ENCODE measurements at places on chromosomes 1 and 21.

DNA sequence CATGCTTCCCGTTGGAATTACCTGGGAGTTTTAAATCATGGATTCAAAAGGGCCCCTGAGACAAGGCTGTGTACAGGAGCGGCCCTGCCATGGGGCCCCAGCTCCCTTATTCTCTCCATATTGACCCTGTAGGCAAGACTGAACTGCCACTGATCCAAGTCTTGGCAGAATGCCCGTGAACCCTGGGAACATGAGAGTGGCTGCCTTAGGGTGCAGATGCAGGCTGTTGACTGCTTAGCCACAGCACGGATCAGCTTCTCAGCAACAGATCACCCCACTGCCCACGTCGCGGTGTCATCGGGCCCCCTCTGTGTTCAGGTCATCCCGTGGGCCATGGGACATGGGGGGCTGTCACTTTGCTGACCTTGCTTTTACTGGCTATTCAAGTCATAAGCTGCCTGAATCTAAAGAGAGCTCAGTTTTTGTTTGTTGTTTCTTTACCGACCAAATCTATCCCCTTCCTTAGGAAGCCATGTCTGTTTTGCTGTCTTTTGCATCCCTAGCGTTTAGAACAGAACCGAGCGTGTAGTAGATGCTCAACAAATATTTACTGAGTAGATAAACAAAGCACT lies 83.4 kb downstream of the MATN1 start:
- no peak for DNase-seq

DNA sequence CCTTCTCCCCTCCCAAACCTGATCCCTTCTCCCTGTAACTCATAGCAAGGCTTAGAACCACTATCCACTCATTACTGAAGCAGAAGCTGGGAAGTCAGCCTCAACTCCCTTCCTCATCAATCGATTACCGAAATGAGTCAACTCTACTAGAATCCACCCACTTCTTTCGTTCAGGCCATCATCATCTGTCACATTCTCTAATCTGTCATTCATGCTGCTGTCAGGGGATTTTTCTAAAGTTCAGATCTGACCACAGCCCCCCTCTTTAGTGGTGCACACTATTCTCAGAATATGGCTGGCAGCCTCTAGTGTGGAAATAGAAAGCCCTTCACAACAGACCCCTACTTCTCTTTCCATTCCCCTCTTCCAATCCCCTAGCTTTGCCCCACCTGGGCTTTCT lies 5.1 kb downstream of the NT5C1A start:
- DNase-seq, result no peak

GRCh38 chr21:33031152-33031911 lies 5.6 kb downstream of the OLIG2 start:
- no peak for DNase-seq

GRCh38 chr1:203340112-203340790 lies 10.7 kb downstream of the FMOD start:
- DNase-seq, result peak; percentile 47

DNA sequence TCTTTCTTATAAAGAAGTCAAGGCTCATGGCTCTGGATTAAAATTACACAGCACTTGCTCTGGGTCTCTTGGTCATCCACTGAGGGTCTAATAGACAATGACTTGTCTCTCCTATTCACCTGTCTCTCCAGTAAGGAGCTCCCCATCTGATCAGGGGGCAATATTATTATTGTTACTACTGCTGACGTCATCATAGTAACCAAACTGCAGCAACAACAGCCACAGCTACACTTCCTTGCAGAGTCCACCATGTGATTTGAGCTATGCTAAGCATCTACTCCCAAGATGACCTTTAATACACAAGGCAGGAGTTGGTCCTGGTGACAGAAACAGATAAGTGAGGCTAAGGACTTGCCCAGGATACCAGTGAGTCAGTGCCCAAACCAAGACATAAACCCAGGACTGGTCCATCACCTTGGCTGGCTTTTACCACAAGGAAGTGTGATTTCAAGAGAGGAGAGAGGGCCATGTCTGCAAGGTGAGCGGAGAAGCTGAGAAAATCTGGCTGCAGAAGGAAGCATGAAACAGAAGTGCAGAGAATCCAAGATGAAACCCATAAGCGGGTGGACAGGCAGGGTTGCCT lies 602.5 kb downstream of the PTPRU start:
- DNase-seq, result no peak

- no peak for DNase-seq
Measured at GRCh38 chr1:206554211-206554610, 46.9 kb downstream of the RASSF5 start.

- no peak for DNase-seq
Measured at GRCh38 chr1:180247061-180247460, 17.0 kb downstream of the LHX4 start.

- no peak for DNase-seq
Measured at GRCh38 chr1:204728456-204728855, 42.9 kb upstream of the LRRN2 start.

- DNase-seq, result no peak
Measured at GRCh38 chr21:39613041-39613934, 548 bp downstream of the B3GALT5 start.

DNA sequence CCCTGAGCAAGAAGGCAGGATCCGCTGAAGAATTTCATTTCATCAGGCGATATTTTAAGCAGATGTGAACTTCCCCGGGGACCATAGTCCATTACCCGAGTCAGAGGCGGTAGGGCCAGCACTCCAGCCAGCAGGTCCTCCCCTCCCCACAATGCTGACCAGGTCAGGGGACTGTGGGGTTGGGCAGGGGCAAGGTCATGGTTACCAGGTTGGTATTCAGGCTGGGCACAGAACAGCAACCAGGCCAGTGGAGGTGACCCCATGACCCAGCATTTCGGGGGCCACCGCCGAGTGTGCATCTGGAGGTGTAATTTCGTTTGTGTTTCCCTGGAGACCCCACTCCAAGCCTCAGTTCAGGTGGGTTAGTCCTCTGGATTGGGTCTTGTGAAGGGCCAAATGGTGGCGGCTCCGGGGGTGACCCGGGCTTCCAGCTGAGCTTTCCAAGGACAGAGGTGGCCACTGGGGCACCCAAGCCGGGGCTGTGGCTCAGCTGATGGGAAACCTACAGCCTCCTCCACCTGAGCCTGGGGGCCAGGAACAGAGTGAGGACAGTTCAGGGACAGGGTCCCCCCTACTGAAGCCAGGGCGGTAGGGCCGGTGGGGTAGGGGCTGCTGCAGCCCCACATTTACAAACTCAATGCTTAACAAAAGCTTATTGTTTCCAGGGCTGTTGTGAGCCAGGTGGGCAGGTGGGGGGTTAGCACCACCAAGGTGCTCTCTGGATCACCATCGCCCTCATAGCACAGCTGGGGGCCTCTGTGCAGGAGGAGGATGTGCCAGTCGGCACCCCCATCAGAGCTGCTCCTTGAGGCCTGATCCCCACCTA lies 2.8 kb downstream of the PRDM16 start:
- no peak for DNase-seq

DNA sequence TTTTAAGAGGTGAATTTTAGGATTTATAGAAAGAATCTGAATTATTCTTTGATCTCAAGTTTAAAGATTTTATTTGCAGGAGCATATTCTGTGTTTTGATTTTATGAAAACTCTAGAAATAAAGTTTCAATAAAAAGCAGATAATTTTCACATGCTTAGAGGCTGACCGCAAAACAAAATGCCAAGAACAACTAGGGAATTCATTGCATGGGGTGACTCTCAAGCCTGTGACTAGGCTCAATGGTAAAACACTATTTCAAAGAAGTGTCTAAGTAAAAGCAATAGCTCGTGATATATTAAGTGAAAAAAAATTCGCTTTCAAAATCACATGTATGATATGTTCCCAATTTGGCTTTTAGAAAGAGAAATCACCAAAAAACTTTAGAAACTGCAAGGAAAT lies 49.6 kb downstream of the RPL5 start:
- DNase-seq, result no peak

- DNase-seq, result no peak
Measured at GRCh38 chr1:166073489-166073888, 93.3 kb downstream of the FAM78B start.

GRCh38 chr1:2609319-2610035 lies 22.9 kb downstream of the PRXL2B start:
- DNase-seq, result no peak

DNA sequence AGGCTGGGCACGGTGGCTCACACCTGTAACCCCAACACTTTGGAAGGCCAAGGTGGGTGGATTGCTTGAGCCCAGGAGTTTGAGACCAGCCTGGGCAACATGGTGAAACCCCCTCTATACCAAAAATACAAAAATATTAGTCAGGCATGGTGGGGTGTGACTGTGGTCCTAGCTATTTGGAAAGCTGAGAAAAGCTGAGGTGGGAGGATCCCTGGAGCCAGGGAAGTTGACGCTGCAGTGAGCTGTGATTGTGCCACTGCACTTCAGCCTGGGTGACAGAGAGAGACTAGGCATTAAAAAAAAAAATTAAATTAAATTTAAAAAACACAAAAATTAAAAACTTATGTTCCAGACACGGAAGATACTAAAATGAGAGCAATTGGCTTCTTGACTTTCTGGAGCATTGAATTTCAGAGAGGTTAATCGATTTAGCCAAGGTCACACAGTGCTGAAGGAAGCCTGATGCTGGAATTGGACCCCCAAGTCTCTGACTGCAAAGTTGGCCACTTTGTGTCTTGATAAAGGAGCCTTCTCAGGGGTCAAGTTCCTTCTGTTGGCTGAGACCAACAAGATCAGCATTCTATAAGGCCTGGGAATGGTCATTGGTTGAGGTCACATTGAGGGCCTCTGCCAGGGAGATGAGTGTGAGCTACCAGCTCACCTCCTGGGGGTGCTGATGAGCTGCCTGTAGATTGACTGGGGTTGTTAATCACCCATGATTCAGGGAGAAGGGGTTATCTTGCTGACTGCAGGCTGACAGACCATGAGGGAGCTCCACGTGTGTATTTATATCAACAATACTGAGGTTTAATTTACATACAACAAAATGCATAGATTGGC lies 54.3 kb downstream of the RPS6KA1 start:
- no peak for DNase-seq

GRCh38 chr1:204630132-204630905 lies 55.2 kb downstream of the LRRN2 start:
- DNase-seq, result no peak

GRCh38 chr1:54297596-54298283 lies 97.8 kb downstream of the MRPL37 start:
- DNase-seq, result no peak

- no peak for DNase-seq
Measured at GRCh38 chr1:59638231-59638711, 176.5 kb upstream of the HOOK1 start.
